ENCODE measurements at places on chromosomes 16 and 17.
A peak's percentile ranks its signal among the peaks of the same experiment; 100 is the strongest.

- DNase-seq: no peak
Observed at GRCh38 chr16:11315510-11315909, 29.7 kb upstream of the RMI2 start.

GRCh38 chr17:34252095-34252443 is 3.0 kb upstream of the CCL2 start:
- DNase-seq: no peak

- DNase-seq: peak; percentile 26
Observed at GRCh38 chr17:75047398-75048098, 523 bp downstream of the KCTD2 start.

GRCh38 chr16:57830890-57831484 is 28.7 kb upstream of the KIFC3 start:
- DNase-seq: no peak

DNA sequence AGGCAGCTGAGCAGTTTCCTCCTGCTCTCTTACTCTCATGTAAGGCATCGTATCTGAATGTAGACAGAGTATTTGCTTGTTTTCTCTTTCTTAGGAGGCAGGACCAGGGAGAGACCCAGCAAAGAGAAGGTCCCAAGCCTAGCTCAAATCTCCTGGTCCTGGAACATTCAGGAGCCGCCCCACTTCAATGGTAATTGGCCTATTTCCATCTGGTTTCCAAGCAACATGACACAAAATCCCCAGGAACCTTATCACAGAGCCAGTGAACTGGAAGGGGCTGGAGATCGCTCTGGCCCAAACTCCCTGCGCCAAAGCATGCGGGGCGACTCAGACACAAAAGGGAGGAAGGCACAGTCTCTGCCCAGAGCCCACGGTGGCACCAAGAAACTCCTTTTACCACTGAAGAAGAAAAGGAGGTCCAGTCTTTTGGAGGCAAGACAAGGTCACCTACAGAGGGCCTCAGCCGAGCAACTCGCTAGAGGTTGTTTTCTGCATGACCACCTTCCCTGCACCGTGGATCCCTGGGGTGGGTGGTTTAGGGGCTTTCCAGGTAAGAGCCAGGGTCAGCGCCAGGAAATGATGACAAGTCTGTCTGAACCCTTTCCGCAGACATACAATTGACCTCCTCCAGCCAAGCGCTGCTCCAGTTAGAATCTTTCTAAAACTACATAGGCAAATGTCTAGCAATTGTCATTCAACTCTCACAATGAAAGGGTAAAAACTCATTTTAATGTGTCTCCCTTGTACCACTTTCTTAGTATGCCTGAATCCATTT is 394.7 kb downstream of the SOX9 start:
- no peak for DNase-seq

DNA sequence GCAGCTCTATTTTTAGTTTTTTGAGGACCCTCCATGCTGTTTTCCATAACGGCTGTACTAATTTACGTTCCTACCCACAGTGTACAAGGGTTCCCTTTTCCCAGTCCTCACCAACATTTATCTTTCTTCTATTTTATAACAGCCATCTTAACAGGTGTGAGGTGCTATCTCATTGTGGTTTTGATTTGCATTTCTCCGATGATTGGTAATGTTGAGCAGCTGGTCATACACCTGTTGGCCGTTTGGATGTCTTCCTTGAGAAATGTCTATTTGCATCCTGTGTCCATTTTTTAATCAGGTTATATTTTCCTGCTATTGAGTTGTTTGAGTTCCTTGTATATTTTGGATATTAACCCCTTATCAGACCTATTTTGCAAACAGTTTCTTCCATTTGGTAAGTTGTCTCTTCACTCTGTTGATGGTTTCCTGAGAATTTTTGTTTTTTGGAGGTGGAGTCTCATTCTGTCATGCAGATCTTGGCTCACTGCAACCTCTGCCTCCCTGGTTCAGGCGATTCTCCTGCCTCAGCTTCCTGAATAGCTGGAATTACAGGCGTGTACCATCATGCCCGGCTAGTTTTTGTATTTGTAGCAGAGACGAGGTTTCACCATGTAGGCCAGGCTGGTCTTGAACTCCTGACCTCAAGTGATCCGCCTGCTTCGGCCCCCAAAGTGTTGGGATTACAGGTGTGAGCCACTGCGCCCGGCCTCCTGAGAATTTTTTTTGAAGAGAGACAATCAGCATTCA is 279.6 kb downstream of the SNX29 start:
- DNase-seq: no peak

DNA sequence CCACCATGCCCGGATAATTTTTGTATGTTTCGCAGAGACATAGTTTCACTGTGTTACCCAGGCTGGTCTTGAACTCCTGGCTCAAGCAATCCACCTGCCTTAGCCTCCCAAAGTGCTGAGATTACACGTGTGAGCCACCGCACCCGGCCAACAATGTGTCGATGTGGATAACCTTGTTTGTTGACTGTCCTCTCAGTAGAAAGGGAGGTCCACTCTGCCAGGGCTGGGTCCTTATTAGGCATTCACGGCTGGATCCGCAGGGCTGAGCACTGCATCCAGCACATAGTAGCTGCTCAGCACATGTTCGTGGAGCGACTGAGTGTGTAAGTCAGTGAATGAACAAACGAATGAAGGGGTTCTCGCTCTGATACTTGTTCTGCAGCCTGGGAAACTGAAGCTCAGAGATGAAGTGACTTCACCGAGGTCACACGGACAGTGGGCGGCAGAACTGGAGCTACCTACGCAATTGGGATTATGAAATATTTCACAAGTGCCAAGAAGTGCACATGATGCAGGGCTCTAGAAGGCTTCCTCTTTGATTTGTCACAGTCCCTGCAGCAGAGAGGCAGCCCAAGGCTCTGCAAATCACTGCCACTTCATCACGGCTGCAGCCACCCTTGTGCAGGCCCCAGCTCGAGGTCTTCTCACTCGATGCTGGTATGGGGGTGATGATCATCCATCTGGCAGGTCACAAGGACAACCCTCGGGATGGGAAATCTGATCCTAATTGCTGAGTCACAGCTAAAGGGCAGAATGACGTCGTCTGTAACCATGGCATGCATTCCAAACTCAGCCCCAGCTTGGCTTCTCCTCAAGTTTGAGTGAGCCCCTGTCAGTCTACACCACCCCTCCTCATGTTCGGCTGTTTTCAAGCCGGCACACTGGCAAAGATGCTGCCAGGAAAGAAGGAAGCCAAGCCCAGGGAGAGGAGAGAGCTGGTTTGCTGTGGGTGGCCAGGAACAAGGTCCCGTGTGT is 28.0 kb upstream of the SNN start:
- DNase-seq: no peak

DNA sequence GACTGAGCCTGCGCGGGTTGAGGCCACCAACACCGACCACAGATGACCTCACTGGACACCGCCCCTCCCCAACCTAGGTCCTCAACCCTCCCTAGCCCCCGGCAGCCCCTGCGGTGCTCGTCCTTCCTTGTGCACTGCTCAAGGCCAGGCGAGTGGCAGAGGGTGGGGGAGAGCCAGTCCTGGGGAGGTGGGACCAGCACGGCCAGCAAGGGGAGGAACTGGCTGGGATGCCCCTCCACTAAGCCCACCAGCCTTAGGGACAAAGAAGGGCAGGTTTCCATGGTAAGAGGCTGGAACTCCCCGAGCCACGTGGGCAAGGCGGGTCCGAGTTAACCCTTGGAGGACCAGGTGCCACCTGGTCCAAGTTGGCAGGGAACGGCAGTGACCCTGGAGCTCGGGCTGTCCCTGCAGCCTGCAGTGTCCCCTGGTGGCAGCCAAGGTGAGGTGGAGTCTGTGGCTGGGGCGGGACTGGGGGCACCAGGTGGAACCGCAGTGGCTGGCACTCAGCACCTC is 9.2 kb downstream of the FSCN2 start:
- DNase-seq: peak; percentile 25

- no peak for DNase-seq
Observed at GRCh38 chr17:37098910-37099664, 150.3 kb downstream of the AATF start.

GRCh38 chr16:87163637-87164036 is 153.6 kb downstream of the C16orf95 start:
- no peak for DNase-seq

DNA sequence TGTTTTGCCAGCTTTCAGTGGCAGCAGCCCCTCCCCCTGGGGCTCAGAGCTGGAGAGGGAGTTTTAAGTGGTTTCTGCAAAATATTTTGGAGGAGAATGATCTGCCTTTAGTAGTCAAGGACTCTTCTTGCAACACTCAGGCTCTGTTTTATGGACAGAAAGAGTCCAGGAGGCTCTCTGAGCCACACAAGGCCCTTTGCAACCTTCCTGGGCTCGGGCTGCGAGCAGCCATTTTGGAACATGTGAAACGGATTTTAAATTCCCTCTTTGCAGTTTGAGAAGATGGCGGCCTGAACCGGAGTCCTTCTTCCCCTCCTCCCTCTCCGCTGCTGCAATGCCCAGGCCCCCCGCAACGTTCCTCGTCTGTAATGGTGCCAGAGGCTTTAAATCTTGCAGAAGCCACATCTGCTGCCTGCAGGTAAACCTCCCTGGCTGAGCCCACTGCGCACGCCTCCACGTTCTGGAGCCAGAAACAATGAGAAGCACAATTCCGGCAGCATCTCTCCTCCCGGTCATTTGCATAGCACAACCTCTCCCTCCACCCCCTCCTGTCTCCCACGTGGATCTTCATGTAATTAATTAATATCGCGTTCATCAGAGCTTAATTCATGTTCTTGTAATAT is 386.1 kb downstream of the SEC14L1 start:
- DNase-seq: no peak

GRCh38 chr17:55649957-55650597 is 72.6 kb downstream of the TMEM100 start:
- no peak for DNase-seq

GRCh38 chr16:58035356-58036170 is 10.0 kb downstream of the MMP15 start:
- DNase-seq: no peak

DNA sequence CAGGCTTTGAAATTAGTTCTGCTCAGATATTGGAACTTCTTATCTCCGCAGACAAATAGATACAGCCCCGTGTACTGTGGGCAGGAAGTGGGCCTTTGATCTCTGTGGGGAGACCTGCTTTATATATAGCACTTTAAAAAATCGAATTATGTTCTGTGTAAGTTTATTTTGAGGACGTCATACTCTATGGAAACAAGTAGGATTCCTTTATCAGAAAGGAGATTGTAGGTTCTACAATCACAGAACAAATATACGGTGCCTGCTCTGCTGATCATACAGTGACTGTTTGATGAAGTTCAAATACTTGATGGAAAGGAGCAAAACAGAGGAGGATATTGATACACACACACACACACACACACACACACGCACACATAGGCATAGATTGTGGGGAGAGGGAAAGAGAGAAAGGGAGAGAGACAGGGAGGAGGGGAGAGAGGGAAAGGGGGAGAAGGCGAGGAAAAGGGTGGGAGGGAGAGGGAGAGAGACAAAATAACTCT is 14.7 kb upstream of the TMEM220 start:
- peak; percentile 8 for DNase-seq

GRCh38 chr16:26491962-26492361 is 574.8 kb upstream of the C16orf82 start:
- DNase-seq: no peak

- peak; percentile 67 for DNase-seq
Observed at GRCh38 chr17:82863941-82864712, 24.3 kb upstream of the ZNF750 start.

- DNase-seq: peak; percentile 63
Observed at GRCh38 chr17:2215616-2216364, 87.8 kb downstream of the SMG6 start.

DNA sequence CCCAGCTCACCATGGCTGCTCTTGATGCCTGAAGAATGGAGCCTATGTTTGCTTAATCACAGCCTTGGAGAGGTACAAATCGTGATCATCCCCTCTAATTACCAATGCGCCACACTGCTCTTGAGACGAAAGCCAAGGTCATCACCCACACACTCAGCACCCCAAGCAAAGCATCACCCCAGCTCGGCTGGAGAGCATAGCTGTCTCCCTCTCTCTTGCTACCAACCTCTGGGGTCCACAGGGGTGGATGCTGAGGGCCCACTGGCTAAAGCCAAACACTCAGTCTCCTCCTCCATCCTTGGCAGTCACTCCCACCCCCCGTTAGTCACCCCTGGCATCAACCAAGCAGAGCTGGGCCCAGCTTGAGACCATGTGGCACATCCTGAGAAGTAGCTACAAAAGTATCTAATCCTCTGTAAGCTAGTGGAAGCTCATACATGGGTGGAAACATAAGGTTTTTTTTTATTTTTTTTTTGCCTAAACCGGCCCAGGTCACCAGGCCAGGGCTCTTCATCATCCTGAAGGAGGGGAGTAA is 44.8 kb downstream of the PIMREG start:
- DNase-seq: no peak

- DNase-seq: no peak
Observed at GRCh38 chr16:66432429-66432828, 5.3 kb downstream of the BEAN1 start.

- no peak for DNase-seq
Observed at GRCh38 chr16:72961863-72962262, 86.1 kb downstream of the ZFHX3 start.
